ENCODE measurements at places on chromosomes 16 and 17.
A peak's percentile ranks its signal among the peaks of the same experiment; 100 is the strongest.

GRCh38 chr17:60102632-60103096 is 23.9 kb upstream of the HEATR6 start:
- no peak for DNase-seq

- peak; percentile 98 for DNase-seq
These were observed 6.6 kb upstream of the SMARCD2 start for GRCh38 chr17:63848834-63849689.

DNA sequence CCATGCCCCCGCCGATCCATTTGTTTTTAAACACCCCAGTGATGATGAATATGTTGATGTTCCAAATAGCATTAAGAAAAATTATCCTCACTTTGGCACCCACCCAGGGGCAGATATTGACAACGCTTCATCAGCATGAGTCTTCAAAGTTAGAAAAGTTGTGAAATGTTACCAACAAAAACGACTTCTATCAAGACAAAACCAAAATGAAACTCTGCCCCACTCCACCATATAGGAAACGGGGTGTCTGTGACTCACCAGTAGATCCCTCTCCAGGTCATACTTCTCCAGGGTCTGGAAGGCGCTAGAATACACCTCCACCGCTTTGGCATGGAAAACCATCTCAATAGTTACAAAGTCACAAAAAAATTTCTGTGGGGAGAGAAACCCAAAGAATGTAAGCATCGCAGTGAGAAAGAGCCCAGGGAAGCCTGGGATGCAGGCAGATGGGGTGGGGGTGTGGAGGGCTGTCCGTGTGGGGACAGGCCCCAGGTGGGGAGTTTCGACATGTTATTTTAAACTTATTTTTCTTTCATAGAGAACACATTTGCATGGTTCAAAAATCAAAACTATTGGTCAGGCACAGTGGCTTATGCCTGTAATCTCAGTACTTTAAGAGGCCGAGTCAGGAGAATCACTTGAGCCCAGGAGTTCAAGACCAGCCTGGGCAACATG is 10.2 kb downstream of the CIBAR2 start:
- DNase-seq = no peak

DNA sequence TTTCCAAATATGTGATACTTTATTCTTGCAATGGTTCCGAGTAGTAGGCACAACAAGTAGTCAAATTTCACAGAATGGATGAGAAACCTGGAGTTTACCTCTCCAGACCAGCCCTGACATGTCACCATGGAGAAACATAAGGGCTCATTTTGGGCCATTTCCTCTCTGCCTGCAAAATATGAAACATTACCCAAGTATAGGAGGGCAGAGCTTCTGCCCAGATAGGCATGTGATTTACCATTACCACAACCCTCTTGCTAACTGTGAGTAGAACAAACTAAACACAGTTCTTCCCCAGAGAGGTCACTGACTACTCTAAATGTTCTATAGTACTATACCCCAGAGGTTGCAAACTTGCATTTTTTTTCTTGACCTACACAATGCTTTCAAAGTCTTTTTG is 15.7 kb upstream of the KPNB1 start:
- no peak for DNase-seq

DNA sequence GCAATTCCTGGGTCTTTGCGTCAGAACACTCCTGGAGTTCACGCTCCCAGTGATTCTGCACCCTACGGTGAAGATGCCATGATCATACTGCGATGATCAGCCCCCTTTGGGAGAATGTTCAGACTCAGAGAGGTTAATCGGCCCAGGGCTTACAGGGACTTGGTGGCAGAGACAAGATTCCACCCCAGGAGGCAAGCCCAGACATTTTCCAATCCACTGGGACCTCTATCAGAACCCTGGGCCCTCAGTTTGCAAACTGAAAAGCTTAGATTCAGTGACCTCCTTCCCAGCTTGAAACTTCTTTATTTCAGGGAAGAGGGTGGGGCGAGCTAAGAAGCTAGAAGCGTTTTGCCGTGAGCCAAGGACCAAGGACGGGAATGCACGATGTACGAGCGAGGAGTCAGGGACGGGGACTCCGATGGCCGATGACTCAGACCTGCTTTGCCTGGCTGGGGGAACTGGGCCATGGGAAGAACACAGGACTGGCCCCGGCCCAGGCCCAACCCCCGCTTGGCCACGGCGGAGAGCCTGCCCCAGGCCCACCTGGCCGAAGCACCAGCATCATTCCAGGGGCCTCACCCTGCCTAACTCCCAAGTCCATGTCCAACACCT is 34.7 kb downstream of the SOCS3 start:
- no peak for DNase-seq

- no peak for DNase-seq
These were observed 239.3 kb upstream of the WSCD1 start for GRCh38 chr17:5830921-5831320.

- DNase-seq = no peak
These were observed 1084.9 kb upstream of the RBFOX1 start for GRCh38 chr16:6247775-6248174.

- DNase-seq = no peak
These were observed 8.3 kb downstream of the RBFOX1 start for GRCh38 chr16:7340938-7341337.

DNA sequence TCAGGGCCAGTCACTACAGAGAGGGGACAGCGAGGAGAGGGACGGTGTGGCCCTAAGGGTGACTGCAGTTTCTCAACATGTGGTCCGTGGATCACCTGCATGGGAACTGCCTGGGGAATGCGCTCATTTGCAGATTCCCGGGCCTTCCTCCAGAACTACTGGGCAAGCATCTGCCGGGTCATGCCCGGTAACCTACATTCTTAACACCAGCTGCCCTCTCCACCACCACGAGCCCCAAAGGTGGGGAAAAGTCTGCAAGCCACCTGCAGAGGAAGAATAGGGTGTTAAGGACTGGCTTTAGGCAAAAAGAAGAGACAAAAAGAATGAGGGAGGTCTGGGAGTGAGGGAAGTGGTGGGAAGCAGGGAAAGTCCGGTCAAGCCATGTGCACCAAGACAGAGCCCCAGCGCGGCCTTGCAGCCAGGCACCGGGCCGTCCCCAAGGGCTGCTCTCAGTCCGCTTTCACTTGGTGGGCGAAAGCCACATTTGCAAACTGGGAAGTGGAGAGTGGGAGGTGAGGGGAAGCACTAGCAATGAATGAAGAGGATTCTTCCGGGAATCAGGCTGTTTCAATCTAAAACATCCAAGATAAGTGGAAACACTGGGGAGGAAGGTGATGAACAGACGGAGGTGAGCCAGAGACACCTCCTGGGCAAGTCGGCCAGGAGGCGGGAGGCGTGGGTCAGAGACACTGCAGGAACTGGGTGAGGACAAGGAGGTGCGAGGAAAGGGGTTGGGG is 70.3 kb downstream of the N4BP1 start:
- DNase-seq = peak; percentile 20

DNA sequence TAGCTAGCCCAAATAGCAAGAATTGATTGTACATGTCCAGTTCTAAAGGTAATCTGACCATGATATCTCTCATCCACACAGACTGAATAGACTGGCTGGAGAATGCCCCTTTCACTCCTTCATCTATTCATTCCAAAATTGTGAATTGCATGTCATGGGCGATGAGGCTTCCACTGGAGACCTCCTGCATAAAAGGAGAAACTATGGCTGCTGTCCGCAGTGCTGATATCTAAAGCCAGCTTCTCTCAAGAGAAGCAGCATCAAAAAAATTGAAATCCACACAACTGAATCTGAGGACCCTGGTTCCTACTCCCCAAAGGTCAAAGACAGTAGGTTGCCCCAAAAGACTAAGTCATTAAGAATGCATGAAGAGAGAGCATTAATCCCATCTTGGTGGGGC is 7.9 kb upstream of the SCNN1G start:
- DNase-seq = no peak
